ENCODE measurements at places on chromosomes 13 and 19.

DNA sequence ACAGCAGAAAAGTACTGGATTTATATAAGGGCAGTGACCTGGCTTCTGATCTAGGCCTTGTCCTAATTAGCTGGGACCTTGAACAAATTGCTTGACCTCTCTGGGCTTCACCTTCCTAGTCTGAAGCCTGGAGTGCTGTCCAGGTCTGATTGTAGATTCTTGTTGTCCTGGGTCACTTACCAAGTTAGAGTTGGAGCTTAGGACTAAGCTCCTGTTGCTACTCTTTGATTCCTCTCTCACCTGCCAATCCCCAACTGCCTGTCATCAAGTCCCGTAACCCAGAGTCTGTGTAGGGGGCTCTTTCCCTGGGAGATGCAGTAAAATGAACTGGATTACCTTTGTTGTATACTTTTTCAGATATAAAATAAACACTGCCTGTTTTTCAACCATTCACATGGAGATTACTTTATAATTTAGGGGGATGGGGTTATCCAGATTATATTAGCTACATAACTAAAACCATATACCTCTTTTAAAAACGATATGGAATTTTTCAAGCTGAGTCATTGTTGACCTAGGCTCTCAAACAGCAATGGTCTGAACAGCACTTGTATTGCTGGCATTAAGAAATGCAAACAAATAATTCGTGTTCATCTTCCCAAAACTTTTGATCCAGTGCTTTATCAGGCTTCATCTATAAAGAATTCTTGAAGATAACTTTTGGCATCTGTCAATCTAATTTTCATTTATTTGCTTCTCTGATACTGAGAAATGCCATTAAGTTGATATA lies 5.8 kb downstream of the ARHGAP35 start:
- DNase-seq = no peak

GRCh38 chr19:49408816-49409440 lies 14.3 kb downstream of the PTH2 start:
- DNase-seq = no peak

GRCh38 chr13:44752164-44752563 lies 176.0 kb upstream of the TSC22D1 start:
- no peak for DNase-seq

DNA sequence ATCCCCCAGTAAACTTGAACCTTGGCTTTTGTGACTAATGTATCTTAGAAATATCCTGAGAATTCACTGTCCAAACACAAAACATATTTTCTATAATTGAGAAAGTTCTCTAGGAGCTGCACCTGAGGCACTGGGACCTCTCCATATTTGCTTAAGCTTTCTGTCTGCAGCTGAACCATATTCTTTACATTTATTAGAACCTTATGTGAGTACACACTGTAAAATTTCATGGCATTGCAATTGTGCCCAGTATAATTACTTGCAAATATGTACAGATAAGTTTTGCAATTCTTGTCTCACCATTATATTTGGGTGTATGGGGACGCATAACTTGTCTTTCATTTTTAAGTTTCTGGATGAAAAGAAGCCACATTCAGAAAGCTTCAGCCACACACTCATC lies 280.7 kb upstream of the KLHL1 start:
- DNase-seq = no peak

GRCh38 chr19:35165200-35166058 lies 10.9 kb downstream of the FXYD5 start:
- DNase-seq = no peak

- no peak for DNase-seq
Measured at GRCh38 chr19:6534451-6535093, 3.7 kb downstream of the TNFSF9 start.

- DNase-seq = no peak
Measured at GRCh38 chr19:55603115-55603514, 2.3 kb upstream of the ZNF865 start.

DNA sequence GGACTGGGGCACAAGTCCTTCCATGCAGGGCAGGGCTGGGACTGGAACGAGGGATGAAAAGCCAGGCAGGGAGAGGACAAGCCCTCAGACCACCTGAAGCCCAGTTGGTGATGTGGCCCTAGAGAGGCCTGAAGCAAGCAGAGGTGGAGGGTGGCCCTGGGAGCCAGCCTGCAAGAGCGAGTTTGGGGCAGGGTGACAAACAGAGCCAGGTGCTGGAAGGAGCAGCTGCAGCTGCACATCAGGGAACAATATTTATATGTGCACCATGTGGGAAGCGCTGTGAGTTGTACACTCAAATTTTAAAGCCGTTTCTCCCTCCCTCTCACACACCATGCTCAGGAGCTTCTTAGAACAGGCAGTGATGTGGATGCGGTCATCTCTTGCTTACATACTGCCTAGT lies 67.8 kb downstream of the FGF9 start:
- DNase-seq = no peak

DNA sequence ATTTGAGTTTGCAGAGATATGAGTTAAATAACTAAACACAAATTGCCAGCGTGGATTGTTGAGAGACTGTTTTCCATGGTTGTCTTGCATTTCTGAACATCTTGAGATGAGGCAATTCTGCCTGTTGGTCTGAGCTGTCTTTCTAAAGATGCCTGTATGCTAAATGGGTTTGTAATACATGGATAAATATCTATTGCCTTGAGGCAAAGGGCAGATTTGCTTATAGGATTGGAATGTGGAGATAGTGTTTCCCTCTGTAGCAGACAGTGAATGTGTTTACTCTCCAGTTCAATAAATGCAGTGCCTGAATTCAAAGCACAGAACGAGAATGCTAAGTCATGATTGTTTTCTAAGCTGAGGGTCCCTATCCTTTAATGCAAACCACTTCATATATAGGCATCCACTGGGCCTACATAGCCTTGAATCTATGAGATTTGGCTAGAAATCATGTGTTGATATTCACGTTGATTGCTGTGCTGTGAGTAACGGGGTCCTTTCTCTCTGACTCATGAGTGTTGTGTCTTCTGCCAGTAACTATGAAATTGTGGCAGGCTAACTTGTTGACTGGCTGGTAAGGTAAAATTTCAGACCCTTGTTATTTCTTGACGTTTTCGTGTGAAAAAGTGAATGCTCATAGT lies 2554.8 kb downstream of the PCDH9 start:
- no peak for DNase-seq

DNA sequence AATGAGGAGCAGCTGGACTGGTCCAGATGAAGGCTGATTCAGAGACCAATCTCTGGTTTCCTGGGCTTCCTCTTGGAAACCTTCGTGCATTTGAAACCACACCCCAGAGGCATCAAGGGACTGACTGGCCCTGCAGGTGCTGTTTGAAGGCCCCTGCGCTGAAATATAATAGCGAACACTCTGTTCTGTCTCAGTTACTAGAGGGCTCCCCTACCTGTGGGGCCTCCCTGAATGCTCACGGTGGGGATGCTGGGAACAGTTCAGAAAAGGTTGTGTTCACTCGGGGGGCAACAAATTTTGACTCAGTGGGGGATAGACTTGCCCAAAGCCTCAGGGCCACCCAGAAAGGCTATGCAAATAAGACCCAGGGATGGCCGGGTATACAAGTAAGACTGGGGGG lies 6.4 kb downstream of the CCDC8 start:
- DNase-seq = no peak

DNA sequence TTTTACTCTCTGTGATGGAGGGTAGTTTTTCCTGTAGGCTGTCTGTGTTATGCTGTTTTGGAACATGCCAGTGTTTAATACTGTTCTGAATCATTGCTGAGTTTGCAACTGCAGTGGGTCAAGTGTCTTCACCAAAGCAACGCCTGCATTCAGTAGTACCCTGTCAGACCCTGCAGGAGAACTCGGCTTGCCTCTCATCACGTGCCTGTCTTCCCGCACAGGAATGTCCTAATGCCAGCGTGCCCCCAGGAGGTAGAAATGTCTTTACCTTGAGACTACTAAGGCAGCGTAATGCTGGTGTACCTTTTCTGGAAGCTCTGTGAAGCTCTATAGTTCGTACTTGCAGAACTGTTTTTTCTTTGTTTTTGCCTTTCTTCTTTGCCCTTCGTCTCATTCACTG lies 42.3 kb downstream of the POLR1D start:
- no peak for DNase-seq

- no peak for DNase-seq
Measured at GRCh38 chr13:108283110-108283509, 13.6 kb downstream of the TNFSF13B start.

DNA sequence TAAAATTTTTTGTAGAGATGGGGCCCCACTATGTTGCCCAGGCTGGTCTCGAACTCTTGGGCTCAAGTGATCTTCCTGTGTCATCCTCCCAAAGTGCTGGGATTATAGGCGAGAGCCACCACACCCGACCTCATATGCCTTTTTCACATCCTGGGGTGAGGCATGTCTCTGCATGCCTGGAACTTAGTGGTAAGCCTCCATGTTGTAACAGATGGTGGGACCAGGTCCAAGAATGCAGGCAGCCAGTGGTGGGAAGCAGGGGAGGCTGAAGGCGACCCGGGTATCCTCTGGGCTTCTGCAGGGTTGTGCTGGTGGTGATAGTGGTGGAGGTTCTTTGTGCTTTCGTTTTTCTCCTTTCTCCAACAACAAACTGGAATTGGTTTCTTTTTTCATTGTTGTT lies 30.1 kb upstream of the CCDC124 start:
- DNase-seq = no peak

- DNase-seq = no peak
Measured at GRCh38 chr19:49869009-49869483, 1.7 kb upstream of the PNKP start.

GRCh38 chr13:44676534-44676933 lies 100.4 kb upstream of the TSC22D1 start:
- no peak for DNase-seq

DNA sequence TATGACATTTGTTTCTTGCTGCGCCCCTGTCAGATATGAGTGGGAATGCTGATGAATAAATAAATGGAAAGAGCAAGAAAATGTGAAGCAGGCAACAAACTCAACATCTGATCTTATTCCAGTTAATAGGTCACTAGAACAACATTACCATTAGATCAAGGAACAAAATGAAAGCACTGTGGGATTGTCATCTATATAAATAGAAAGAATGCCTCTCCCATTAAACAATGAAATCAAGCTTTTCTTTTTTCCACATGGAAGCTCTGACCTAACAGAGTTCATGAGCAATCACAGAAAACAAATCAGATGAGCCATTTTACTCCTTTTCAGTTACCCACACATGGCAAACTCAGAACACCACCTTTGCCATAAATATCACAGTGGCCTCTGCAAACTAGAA lies 354.8 kb downstream of the SUCLA2 start:
- no peak for DNase-seq

- DNase-seq = no peak
Measured at GRCh38 chr19:16068696-16069259, 7.5 kb upstream of the TPM4 start.

- no peak for DNase-seq
Measured at GRCh38 chr13:85068231-85068630, 731.0 kb downstream of the SLITRK6 start.

- no peak for DNase-seq
Measured at GRCh38 chr13:80962173-80962572, 621.2 kb upstream of the SPRY2 start.

DNA sequence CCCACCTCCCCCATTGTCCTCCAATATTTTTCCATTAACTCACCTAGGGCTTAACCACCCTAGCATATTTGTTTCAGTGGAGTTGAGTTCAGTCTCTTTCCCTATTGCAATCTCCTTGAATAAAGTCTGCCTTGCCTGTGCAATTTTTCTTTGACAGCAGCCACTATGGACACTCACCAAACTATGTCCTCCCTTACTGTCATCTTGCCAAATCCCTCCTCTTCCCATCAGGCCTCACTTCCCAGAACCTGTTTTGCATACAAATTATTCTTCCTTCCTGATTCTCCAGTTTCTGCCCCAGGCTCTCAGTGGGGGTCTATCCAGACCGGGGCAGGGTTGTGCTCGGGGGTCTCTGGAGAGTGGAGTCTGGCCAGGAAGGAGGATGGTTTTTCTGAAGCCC lies 2.2 kb upstream of the LYPD5 start:
- no peak for DNase-seq

DNA sequence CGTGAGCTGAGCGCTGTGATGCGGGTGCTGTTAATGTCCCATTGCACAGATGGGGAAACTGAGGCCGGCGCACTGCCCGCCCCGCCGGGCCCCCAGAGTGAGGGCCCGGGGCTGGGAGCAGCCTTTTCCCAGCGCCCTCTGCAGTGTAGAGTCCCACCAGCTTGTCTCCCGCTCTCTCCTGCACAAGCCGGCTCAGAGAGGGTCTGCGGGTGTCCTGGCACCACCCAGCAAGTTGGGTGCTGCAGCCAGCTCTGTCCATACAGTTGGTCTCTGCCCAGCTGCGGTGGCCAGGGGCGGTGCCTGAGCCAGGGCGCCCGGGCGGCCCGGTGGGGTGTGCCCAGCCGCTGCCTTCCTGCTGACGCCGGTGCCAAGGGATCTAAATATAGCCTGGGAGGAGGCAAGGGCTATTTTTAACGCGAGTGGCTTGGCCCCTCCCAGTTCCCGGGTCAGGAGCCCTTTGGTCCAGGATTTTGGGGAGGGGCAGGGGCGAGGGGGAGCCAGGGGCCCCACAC lies 19.3 kb downstream of the GADD45B start:
- DNase-seq = no peak

- no peak for DNase-seq
Measured at GRCh38 chr13:113553511-113554332, 30.8 kb upstream of the TFDP1 start.

GRCh38 chr19:48368936-48369335 lies 4.8 kb downstream of the SYNGR4 start:
- DNase-seq = no peak

DNA sequence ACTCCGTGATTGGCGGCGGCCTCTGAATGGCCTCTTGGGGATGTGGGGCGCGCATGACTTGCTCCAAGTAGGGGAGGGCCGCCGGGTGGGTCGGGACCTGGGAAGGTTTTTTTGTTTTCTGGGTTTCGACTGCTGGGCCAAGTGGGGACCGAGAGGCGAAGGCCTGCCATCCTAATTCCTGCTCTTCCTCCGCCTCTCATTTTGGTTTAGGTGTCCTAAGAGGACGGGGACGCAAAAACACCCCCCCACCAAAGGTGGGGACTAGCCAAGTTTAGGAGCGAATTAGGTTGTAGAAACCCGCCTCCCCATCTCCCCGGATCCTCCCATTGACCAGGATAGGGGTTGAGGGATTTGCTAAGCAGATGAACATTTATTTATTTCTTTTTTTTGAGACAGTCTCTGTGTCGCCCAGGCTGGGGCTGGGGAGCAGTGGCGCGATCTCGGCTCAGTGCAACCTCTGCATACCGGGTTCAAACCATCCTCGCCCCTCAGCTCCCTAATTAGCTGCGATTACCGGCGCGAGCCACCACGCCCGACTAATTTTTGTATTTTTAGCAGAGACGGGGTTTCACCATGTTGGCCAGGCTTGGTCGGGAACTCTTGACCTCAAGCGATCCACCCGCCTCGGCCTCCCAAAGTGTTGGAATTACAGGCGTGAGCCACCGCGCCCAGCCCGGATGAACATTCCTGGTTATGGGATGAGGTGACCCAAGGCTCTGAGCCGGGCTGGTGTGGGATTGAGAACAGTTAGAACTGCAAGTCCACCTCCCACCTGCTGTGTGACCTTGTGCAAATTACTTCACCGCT lies 838 bp downstream of the PPP2R1A start:
- no peak for DNase-seq

DNA sequence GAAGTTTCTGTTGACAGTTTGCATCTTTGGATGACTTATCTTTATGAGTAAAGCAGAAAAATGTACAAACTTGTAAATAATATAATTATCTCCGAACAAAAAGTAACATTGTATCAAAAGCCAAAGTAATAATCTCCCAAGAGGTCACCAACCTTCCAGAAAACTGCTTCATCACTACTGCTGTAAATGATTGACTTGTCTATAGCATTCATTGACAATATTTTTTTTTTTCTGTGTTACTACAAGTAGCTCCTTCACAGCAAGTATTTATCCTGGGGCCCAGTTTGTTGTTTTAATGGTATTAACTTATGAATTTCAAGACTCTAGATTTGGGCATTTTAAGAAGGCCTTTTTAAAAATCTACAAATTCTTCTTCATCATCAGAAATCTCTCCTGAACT lies 242.4 kb downstream of the KLF12 start:
- DNase-seq = no peak

All from stimulated activated CD8-positive, alpha-beta memory T cell treated with anti-CD3 and anti-CD28 coated beads, Interleukin-15, amount 100 ng/mL, for 24 hours (primary cell).